ENCODE measurements at places on chromosomes 12 and 14.

GRCh38 chr14:105281371-105282097 lies 19.3 kb downstream of the BRF1 start:
- no peak for DNase-seq

DNA sequence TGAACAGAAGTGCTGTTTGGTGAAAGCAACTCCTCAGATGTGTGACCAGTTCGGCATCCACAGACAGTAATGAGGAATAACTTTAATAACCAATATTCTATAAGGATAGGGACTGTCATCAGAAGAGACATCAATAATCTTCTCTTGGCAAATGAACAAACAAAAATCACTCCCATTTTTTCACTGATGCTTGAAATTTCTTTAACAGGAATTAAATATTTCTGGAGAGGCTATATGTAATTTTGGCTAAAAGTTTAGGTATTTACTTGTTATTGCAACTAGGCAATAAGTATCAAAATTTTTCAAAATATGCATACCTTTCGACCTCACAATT lies 121.6 kb upstream of the EEA1 start:
- no peak for DNase-seq

DNA sequence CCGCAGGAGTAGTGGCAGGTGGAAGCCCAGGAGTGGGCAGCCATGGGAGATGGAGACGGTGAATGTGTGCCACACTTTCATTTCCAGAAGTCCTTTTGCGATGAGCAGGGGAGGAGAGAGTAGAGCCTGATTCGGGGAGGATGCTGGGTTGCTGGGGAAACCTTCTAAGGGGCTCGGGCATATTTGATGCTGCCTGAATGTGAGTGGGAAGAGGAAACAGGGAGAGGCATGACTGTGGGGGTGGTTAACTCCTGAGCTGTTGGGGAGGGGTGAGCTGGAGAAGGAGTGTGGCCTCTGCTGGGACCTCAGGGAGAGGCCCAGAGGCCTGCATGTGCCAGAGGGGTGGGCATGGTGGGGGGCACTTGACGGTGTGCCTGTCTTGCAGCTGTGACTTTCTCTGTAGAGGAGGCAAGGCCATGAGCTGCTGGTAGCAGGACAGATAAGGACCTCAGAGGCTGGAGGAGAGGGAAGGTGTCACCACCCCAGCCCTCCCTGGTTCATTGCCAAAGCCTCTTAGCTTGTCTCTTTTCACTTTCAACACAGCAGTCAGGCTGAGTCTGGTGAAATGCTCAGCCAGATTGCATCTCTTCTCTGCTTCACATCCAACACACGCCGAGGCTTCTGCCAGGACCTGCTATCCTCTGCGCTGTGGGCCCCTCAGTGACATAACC lies 11.4 kb downstream of the GLT1D1 start:
- peak; percentile 52 for DNase-seq

- no peak for DNase-seq
These were observed 272.8 kb downstream of the LRIG3 start for GRCh38 chr12:58647495-58647894.

DNA sequence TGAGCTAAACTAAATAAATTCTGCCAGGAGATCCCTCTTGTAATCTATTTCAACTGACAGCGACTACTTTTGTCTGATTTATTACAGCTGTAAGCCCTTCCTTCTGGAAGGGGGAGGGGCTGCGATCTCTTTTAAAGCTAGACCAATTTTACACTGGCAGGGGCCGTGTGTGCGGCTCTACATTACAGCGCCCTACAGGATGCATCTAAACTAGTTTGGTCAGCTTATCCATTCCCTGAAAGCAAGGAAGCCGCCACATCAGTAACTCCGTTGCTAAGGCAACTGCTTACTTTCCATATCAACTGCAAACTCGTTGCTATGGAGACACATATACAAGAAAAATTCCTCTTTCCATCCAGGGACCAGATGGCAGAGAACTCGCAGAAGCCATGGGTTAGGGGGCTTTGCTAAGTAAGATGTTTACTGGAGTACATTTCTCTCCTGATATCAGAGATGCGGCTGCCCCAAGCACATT lies 17.4 kb downstream of the FOXN3 start:
- no peak for DNase-seq

DNA sequence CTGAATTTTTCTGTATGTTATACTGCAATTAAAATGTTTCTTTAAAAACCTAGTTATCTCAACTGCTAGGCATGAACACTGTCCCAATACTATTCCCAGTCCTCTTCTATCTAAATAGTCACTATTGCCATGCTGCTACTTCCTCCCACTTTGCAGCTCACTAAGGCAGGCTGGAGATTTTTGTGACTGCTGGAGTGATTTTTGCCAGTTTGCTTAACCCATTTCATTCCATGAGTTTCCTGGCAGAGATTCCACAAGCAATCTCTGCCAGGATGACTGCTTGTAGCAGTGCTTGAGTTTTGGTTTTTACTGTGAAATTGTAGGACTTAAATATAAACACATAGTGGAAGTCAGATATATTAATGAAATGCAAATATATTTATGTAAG lies 80.8 kb downstream of the BHLHE41 start:
- no peak for DNase-seq

DNA sequence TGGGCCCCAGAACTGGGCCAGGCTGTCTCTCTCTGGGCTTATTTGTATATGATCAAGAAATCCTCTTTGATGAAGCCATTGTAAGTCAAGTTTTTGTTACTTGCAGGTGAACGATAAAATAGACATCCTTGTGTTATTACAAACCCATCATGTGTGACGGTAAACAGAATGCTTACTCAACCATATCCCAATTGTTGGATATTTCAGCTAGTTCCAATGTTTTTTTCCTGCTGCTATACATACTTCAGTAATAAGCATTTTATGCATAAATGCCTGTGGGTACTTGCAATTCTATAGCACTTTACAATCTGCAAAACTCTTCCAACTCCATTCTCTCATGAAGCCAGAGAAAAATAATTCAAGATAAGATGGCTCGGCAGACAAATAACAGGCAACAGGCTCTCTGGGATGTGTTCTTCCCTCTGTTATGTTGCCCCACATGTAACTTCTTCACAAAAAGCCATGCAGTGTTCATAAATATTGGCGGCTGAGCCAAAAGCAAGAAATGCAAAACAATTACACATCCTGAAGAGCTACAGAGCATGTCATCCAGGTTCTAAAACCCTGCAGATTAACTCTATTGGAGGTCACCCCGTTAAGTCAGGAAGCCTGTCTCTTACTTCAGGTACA lies 69.5 kb downstream of the CLMN start:
- DNase-seq = no peak

- DNase-seq = no peak
These were observed 261.2 kb downstream of the ACSS3 start for GRCh38 chr12:81339071-81339470.

GRCh38 chr12:31715283-31715825 lies 13.5 kb downstream of the AMN1 start:
- no peak for DNase-seq

- no peak for DNase-seq
These were observed 11.3 kb downstream of the NOS1 start for GRCh38 chr12:117350140-117350539.

DNA sequence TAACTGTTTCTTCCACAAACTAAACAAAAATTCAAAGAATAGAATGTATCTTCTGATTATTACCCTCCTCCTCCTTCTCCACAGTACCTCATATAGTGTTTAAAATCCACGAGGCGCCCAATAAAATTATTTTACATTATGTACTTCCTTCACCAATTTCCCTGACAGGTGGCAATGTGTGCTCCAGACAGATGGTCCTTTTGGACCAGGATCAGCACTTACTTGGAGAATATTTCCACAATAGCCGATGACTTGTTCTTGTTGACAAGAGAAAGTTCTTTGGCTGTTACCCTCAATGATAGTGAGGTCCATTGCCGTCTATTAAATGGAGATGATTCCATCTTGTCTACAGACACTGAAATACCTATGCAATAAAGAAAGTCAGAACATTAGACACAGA lies 34.9 kb downstream of the LIMA1 start:
- DNase-seq = no peak

- no peak for DNase-seq
These were observed 41.6 kb downstream of the USP15 start for GRCh38 chr12:62301799-62302133.

GRCh38 chr12:107196681-107197080 lies 103.3 kb upstream of the CRY1 start:
- no peak for DNase-seq

GRCh38 chr14:73870525-73871235 lies 16.0 kb upstream of the ZNF410 start:
- DNase-seq = no peak

DNA sequence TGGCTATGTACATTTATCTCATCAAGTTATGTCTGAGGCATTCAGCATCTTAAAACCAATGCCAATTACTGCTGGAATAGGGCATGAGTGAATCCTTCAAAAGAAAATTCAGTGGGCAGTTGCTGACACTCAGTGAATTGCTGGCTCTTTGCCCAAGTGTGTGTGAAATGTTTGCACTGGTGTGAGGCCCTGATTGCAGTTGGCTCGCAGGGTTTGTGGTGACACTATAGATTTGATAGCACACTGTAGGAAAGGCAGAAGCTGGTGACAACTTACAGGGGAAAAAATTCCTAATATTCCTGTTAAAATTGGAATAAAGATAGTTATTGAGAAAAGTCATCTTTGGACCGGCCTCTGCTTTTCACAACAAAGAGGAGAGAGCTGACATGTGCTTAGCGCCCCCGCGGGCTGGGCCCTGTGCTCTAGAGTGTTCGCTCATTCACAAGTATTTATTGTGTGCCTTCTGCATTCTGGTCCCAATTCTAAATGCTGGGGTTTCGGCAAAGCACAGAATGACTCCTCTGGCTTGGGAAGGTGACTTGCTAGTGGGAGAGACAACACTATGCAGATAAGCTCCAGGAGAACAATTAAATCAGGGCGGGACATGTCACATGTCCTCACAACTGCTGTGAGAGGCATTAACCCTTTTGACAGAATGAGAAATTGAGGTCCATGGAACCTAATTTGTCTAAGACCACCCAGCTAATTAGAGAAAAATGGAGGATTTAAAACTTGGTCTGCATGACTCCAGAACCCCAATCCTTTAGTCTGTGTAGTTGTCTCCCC lies 418.7 kb downstream of the NPAS3 start:
- DNase-seq = no peak

DNA sequence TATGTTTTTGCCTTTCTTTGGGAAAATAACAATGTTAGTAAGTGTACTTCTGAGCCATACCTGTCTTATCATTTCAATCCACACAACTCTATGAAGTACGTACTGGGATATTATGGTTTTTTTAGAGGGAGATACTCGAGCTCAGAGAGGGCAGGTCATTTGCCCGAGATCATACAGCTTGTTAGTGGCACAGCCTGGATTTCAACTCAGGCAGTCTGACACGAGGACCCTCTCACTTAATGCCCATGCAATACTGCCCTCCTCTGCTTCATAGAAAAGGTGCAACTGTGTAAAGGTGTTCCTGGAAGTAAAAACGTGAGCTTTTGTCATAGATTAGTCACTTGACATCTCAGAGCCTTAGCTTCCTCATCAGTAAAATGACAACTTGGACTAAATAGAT lies 128.0 kb downstream of the NDUFA12 start:
- no peak for DNase-seq

DNA sequence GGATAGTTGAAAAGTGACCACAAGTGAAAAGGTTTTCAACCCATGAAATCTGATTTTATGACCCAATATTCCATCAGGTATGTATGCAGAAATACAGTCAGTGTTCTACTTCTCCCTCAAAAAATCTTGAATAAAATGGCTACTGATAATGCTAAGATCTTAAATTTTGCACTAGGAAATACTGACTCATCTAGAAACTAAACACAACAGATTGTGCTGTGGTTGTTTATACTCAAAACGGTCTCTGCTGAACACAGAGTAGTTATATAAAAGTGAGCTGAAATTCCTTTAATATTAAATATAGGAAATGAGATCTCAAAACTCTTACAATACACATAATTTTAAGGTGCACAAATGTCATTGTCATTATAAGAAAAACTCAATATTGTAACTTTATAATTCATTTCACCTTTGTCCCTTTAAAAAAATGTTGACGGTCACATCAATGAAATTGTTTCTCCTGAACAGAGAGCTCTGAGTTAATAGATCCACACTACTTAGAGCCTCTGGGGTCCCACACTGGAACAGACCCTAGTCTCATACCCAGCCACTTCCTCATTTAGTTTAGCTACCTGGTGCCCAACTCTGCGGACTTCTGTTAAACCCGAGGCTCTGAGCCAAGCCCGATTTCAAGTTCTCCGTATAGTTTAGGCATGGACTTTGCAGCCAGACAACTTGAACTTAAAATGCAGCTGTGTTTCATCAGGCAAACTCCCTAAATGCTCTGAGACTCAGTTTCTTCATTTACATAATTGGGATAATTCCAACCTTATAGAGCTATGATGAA lies 9.3 kb downstream of the COCH start:
- DNase-seq = no peak

DNA sequence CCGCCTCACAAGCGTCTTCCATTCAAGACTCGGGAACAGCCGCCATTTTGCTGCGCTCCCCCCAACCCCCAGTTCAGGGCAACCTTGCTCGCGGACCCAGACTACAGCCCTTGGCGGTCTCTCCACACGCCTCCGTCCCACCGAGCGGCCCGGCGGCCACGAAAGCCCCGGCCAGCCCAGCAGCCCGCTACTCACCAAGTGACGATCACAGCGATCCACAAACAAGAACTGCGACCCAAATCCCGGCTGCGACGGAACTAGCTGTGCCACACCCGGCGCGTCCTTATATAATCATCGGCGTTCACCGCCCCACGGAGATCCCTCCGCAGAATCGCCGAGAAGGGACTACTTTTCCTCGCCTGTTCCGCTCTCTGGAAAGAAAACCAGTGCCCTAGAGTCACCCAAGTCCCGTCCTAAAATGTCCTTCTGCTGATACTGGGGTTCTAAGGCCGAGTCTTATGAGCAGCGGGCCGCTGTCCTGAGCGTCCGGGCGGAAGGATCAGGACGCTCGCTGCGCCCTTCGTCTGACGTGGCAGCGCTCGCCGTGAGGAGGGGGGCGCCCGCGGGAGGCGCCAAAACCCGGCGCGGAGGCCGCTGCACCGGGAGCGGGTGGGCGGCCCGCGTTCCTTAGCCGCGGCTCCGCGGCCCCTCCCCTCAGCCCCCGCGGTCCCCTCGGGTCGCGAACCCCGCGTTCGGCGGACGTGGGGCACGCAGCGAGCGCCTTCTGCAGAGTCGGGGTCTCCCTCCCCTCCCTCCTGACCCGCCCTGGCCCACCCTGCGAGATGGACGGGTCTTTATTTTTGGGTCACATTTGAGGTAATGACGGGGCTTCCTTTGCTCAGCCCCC lies at the start of gene UBC:
Gene UBC (minus strand): TSS at position 259 of the 847 bp plus-strand sequence. CDS start 879 bp downstream, outside the sequence.
- peak; percentile 96 for DNase-seq

- no peak for DNase-seq
These were observed 75.9 kb downstream of the BMP4 start for GRCh38 chr14:53880761-53881160.

DNA sequence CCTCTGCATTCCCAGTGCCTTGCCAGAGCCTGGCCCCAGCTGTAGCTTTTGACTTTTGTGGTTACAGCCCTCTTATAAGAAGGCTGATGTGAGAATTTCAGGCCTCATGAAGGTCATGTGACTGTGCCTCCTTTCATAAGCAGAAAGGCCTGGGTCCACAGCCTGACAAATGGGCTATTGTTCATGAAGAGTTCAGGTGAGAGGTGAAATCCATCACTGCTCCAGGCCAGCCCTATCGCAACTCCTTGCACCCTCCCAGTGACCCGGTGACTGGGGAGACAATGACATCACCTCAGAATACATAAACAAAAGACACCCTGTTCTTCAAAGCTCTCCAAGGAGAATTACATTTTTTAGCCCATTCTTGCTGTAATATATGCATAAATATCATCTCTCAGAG lies 321.5 kb downstream of the PCNX1 start:
- no peak for DNase-seq
